EL (cell line): ENCODE measurements at places on chromosomes 6 and 20.

GRCh38 chr6:1931817-1932216 is 313.6 kb downstream of the GMDS start:
- DNase-seq, result no peak

DNA sequence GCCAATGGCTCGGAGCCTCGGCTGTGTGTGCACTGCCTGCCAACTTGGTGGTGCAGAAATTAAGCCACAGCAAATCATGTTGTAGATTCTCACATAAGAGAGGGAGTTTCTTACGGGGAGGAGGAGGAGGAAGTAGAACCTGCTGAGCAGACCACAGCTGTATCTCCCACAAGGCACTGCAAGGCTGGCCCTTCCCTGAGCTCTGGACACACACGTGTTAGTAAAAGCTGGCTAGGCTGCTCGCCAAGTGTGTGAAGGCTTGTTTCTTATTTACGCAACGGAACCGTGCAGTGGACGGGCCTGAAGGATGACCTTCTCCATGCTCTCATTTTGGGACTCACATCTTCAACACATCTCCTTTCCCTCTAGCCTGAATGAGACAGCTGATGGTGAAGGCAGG is 15.7 kb upstream of the QKI start:
- DNase-seq, result no peak

DNA sequence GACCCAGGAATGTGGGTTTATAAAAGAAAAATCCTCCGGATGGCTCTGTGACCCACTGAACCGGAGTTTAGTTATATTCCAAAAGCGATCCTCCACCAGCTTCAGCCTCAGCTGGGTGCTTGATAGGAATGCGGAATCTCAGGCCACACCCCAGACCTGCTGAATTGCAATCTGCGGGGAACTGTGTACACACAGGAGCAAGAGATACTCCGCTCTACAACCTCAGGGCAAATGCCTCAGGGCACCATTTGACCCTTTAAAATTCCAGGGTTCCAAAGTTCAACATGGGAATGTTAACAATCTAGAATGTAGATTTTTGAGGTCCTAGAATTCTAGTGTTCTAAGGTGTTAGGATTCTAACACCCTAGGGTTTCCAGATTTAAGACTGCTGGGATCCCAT is 10.8 kb downstream of the BPIFA2 start:
- DNase-seq, result no peak

- DNase-seq, result no peak
These were observed 116.1 kb downstream of the PRND start for GRCh38 chr20:4837760-4838159.

- no peak for DNase-seq
These were observed 314.5 kb downstream of the UTRN start for GRCh38 chr6:144599615-144600014.

DNA sequence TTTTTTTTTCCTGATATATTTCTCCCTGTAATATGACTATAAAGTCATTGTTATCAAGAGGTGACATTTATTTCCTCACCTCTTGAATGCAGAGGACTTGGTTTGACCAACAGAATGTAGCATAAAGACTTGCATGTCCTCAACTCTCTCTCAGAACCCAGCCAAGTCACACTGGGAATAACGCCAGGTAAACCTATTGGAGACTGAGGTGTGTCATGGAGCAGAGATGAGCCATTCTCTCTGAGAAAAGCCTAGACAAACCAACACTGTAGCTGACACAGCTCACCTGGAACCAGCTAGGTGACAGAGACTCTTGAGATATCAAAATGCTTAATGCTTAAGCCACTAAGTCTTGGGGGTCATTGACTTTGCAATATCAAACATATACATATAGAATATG is 533.6 kb downstream of the HAO1 start:
- no peak for DNase-seq

- no peak for DNase-seq
These were observed 125.0 kb downstream of the SLC23A2 start for GRCh38 chr20:4876301-4876700.

DNA sequence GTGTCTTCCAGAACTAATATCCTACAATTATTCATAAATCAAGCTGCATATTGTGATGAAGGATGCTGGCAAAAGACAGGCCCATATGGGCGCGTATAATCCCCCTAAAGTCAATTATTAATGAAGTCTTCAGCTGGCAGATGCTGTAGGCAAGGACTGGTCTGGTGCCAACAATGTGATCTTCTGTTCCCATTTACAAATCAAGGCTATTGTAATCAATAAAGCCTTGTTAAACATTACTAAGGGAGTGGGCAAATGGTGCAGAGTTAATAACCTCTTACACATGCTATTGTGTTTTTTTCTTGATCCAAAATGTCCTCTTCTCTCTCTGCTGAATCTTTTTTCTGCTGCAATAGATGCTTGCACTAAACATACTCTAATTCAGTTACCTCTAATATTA is 119.0 kb downstream of the ALDH8A1 start:
- no peak for DNase-seq

- DNase-seq, result no peak
These were observed 2.0 kb downstream of the SRXN1 start for GRCh38 chr20:650954-651353.

DNA sequence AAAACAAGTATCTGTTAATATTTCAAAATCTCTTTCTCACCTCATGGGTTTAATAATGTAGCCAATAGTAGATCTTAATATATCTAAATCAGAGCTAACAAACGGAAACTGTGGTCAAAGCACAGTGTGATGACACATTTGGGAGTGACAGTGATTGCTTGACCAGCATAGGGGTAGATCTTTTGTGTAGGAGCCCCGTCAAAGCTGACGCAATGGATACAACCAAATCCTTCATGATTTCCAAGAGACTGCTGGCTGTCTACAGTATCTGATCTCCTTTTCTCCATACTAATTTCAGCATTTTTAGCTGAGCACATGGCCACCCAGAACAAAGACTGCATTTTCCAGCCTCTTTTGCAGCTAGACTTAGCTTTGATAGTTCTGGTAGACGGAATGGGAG is 299.3 kb upstream of the ECI2 start:
- no peak for DNase-seq

DNA sequence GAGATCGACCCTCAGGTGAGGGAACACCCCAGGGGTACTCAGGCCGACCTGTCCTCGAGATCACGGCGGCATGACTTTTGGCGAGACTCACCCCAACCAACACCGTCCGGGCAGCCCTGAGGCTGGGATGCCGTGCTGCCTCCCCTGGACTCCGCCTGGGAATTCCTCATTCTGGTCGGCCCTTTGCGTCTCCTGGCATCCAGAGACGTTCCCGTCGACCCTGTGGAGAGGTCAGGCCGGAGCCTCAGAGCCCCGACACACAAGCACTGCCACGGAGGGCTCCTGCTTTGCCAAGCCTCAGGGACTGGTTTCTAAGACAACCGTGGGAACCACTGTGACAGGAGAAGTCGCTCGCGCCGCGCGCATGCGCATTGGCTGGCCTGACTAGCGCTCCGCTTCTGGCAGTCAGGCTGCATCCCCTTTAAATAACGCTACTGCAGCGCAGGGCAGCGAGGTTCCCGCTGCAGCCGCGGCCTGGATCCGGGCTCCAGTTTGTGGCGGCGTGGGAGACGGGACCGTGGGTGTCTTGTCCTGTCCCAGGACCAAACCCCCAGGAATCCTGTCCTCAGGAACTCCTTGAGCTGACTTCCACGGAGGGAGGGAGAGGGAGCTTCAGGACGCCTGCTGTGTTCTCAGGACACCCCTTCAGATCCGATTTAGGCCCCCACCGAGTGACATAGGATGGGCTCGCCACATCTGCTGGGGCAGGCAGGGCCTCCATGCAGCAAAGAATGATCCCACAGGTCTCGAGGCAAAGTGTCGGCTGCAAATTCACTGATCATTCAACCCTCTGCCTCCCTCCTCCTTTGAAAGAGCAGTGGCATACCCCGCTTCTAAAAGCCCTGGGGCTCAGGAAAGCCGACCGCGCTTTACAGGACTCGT is 163.2 kb upstream of the ZNF337 start:
- DNase-seq, result peak; percentile 74

GRCh38 chr6:149941583-149942460 is at the start of gene ULBP2:
ULBP2 (plus strand) TSS chr6:149942014; CDS start chr6:149942073, 59 bp downstream.
- DNase-seq, result peak; percentile 98

DNA sequence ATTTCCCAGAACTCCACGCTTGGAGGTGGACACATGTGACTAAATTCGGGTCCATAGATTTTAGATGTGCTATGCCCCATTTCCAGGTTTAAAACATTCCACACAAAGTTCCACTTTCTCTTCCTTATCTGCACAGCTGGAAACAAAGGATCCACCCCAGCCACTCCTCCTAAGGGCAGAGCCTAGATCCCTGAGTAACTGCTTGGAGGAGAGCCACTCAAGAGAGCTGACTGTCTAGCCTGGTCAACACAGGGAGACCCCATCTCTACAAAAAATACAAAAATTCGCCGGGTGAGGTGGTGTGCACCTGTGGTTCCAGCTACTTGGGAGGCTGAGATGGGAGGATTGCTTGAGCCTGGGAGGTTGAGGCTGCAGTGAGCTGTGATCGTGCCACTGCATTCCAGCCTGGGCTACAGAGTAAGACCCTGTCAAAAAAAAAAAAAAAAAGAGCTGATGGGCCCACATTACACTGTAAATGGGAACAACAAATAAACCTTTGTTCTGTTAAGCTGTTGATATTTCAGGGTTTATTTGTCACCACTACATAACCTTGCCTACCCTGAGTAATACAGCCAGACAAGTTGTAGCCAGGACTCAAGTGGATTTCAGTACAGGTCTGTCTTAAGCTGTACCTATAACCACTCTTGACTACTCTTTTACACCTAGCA is 25.8 kb upstream of the SNRPC start:
- no peak for DNase-seq

DNA sequence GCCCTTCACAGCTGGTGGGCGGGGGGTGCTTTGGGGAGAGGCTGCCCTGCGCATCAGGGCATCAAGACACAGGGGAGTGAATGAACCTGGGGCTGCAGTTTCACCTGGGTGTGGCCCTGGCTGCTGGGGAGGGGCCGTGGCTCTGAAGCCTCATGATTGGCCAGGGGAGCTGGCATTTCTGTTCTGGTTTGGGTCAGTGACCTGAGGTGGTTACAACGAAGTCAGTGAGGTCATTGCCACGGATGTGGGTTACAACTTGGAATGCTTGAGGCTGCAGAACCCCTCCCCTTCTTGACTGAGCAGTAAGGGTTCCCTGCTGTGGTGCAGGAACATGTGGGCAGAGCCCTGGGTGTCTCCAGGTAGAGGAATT is 3.0 kb downstream of the TCEA2 start:
- peak; percentile 93 for DNase-seq

- DNase-seq, result no peak
These were observed 219.5 kb downstream of the SLC24A3 start for GRCh38 chr20:19431906-19432305.

GRCh38 chr6:57298741-57299140 is 18.7 kb upstream of the PRIM2 start:
- no peak for DNase-seq

GRCh38 chr20:58695084-58695722 is 2.6 kb downstream of the NPEPL1 start:
- no peak for DNase-seq

DNA sequence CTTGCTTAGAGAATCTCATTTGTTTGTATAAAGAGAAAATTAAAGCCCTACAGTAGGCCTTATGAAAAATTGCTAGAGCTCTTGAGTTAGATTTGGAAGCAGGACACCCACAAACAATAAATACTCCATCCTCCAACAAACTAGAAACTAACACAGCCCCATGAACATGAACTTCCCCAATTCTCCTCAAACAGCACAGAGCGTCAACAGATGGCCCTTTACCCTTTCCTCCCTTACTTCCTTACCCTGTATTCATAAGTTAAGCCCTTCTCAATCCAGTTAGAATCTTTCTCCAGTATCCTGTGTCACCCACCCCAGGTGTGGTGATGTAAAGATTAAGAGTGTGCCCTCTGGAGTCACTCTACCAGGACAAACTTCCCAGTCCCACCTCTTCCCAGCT is 113.7 kb downstream of the UNC5CL start:
- no peak for DNase-seq

- DNase-seq, result peak; percentile 87
These were observed 18.3 kb downstream of the ETV7 start for GRCh38 chr6:36368921-36369865.

DNA sequence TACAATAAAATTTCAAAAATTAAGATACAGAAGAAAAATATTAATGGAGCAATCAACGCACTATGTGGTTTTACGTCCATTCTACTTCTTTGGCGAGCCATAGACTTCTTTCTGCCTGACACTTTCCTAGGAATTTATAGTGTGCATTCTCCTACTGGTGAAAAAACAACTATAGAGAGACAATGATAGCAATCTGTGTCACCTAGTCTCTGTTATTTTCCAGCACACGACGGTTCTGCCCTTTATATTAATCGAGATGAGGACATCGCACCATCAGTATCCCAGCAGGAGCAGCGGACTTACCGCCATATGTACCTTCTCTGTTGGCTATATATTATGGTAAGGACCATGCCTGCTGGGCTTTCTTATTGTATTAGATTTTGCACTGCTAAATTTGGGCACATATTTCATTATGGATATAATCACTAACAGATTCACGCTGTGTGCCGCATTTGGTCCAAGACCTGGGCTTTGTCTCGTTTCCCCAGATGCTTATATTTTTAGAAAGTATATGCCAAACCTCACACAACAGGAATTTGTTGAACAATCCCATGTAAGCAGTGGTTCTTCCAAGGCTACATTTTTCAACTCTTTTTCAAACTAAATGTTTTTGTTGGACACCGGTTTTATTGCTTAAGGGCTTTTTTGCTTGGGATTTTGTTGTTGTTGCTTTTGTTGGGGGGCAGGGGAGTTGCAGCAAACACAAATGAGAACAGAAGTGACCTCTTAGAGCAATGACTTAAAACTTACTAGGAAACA is 166.4 kb downstream of the ADAT2 start:
- DNase-seq, result peak; percentile 11

- no peak for DNase-seq
These were observed 526.8 kb downstream of the CD83 start for GRCh38 chr6:14644381-14644780.

DNA sequence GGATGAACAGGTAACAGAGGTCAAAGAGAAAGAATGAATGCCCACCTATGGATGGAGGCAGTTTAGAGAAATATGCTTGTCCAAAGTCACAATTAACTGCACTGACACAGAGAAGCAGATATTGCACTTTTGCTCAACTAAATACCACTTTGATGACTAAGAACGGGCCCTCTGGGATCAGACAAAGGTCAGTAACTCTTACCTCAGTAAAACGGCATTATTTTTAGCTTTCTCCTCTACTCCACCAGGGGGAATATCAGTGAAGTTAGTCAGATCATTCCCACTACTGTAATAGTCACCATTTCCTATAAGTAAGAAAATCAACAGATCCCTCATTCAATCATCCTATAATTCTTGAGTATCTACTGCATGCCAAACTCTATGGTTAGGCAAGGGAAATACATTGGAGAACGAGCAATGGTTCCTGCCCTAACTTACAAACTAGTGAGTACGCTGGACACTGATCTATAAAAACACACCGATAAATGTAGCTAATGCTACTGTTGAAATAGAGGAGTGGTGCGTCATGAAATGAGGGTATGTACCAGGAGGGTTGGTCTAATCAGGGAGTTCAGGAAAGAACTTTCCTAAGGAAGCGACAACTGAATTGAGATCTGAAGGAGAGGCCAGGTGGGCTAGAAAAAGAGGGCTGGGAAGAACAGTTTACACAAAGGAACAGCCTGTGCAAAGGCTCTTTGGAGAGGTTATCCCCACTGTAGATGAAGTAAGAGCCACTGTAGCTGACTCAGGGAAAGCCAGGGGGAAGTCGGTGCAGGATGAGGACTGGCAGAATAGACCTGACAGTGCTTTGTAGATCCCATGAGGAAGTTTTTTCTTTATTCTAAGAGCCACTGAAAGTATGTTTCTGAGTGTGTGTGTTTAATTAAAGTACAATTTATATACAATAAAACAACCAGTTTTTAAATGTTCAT is 9.2 kb downstream of the ECI2 start:
- DNase-seq, result peak; percentile 92

- no peak for DNase-seq
These were observed 265.0 kb downstream of the UTRN start for GRCh38 chr6:144549837-144550747.
